ENCODE measurements at places on chromosomes 16 and 17.
A peak's percentile ranks its signal among the peaks of the same experiment; 100 is the strongest.

DNA sequence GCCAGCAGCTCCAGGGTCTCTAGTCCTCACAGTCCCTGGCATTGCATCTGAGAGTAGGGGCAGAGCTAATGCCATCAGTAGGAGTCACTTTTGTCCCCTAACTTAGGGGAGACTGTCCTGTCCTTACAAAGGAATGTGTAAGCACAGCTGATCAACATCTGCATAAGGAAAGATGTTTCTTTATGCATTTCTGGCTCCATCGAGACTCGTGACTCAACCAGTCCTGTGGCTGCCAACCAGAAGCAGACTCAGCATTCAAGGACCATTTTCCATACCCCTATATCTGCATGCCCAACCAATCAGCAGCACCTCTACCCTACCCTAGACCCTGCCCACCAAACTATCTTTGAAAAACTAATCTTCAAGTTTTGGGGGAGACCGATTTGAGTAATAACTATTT lies 8.2 kb upstream of the MPP2 start:
- no peak for DNase-seq

GRCh38 chr16:19748389-19749168 lies 30.5 kb downstream of the IQCK start:
- DNase-seq = no peak

- DNase-seq = no peak
Observed at GRCh38 chr16:84976644-84977400, 34.5 kb downstream of the ZDHHC7 start.

GRCh38 chr17:77178050-77178449 lies 37.3 kb downstream of the SEC14L1 start:
- no peak for DNase-seq

DNA sequence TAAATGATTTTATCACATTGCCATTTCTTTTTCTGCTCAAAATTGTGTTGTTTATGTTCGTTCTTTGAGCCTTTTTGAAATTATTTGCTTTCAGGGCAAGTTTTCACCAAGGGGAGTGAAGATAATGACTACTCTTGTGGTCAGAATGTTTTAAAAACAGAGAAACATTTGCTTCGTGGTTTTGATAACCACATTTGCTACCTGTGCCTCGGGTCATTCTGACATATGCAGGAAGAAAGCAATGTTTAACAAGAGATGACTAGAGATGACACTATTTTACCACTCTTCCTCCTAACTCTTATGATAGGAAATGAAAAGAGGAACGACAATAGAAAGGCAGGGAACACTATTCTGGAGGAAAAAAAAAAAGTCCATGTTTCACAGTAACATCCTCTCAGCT lies 1496.5 kb upstream of the GOT2 start:
- DNase-seq = no peak

DNA sequence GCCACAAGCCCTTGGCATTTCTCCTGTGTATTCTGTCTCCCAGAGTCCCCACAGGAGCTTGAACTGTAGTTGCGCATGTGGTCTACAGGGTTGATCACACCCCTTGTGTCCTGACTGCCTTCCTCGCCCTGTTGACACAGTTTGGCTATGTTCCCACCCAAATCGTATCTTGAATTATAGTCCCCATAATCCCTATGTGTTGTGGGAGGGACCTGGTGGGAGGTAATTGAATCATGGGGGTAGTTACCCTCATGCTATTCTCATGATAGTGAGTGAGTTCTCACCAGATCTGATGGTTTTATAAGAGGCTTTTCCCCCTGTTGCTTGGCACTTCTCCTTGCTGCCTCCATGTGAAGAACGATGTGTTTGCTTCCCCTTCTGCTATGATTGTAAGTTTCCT lies 21.2 kb downstream of the ADAD2 start:
- no peak for DNase-seq

DNA sequence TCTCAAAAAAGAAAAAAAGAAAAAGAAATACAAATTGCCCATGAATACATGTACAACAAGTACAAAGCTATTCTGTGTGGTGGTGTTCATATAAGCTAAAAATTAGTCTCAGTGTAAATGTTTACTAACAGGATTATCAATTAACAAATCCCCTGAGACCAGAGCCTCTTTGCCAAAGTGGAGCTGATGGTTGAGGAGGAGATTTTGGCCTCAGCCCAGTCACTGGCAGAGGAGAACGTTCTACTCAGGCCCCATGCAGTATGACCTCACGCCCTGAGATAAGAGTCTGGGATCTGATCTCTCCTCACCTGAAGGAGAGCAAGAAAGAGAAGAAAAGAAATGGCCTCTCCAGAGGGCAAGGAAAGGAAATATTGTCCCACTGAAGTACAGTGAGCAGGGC lies 35.5 kb upstream of the NOL11 start:
- DNase-seq = no peak

DNA sequence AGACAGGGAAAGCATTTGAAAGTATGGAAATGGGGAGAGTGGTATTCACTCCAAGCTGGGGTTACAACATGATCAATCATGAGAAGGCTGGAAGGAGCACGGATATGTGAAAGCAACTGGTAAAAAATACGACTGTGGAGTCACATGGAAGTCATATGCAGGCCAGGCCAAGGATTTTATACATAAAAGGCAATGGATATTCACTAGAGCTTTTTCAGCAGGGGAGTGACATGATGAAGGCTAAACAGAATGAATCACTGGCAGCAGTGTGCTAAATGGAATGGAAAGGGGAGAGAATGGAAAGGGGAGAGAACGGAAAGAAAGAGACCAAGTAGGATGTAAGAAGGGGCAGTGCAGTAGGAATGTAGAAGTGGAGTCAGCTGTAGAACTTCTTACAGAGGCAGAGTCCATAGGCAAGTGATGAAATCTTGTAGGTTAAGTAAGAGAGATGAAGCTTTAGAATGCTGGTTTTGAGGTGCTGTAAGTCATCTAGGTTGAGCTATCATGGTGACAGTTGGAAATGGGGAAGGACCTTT lies 13.0 kb upstream of the NETO2 start:
- no peak for DNase-seq

DNA sequence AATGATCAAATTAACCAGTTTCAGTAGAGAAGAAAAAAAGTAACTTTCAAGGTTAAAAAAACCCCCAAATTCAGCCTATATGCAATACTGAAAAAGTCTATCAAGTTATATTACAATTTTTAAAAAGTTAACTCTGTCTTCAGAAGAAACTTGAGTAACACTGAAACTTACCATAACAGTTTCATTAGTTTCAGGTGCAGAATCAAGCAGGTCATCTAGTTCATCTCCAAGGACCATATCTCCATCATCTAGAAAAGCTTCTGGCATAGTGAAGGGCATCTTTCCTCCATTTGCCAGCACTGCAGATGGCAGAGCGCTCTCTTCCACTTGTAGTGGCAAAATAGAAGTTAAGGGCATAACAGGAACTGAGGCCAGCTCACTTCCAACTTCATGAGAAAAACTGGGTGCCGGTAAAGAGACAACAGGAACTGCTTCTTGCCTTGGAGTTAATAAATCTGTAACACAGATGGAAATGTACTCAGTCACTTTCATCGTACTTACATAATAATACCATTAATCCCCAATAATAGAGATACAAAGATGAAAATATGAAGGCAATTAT lies 22.9 kb downstream of the ZC3H7A start:
- no peak for DNase-seq

DNA sequence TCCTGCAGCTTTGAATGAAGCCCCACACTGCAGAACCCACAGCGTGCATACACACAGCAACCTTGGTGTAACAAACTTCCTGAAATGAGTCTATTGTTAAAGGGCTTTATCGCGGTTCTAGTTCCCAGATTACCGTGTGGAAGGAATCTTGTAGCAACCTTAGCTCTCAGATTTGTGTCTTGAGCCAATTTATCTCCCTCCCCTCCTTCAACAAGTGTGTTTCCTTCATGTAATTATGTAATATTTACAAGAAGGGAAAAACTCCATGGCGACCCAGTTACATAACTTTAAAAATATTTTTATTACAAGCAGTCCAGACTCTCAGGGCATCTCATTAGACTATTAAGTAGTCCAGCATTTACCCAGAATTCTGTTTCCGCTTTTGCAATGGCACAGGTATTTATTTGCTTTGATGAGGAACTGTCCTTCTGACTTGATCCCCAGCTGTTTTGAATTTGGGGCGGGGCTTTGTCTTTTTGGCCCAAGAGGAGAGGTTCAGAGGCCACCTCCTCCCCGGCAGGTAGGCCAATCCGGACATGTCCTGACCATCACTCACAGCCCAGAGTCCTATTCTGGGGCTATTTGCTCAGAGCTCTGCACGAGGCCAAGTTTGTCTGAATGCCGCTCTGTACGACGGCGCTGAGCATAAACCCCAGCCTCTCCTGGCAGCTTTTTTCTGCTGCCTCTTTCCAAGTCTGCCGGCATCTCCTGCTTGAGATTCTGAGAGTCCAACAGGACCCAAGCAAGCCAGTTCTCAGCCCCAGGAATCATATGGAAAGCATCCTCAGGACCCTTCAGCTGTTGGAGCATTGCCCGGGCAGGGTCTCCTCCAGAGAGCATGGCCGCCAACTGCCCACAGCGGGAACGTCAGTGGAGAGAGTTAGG lies 35.6 kb downstream of the CLEC16A start:
- no peak for DNase-seq

DNA sequence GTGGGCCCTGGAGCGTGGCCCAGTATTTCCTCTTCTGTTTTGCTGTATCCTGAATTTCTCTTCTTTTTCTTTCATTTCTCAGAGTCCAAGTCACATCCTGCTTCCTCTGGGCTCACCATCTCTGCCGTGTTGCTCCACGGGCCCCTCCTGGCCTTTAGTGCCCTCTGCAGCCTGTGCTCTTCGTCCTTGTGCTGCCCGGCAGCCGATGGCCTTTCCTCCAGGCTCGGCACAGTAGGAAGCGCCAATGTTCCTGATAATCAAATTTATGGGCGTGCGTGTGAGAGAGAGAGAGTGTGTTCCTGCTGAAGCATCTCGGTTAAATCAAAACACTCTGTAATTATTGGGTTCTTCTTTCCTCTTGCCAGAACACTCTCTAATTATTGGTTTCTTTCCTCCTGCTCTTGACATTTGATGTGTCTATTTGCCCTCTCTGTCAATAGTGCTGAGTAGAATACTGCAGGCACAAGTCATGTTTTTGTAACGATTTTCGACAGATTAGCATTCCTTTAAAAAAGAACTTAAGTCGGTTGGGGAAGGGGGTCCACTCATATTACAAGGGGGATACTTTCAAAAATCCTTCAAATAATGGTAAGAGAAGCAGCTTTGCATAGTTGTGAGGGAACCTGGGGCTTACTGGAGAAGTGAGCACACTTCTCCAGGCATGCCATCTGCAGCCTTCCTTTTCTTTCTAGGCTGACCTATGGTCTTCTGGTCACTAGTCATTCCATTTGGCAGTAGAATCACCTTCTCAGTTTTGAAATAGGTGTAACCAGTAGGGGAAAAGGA lies 126.6 kb downstream of the RPTOR start:
- no peak for DNase-seq

GRCh38 chr16:72021043-72021442 lies 12.5 kb downstream of the DHODH start:
- no peak for DNase-seq

DNA sequence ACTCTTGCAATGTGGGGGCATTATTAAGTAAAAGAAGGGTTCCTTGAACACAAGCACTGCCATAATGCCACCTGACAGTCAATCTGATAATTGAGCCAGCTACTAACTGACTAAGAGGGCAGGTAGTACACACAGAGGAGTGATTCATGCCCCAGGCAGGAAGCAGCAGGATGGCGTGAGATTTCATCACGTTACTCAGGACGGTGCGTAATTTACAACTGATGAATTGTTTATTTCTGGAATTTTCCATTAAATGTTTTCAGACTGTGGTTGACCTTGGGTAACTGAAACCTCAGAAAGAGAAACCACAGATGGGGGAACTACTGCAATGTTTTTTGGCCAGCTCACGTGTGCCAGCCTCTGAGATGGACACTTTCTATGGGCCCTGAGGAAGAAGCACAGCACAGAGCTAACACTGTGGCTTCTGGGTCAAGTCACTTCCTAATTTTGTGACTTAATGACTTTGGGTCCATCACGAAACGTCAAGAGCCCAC lies 46.7 kb downstream of the C17orf67 start:
- peak; percentile 12 for DNase-seq

DNA sequence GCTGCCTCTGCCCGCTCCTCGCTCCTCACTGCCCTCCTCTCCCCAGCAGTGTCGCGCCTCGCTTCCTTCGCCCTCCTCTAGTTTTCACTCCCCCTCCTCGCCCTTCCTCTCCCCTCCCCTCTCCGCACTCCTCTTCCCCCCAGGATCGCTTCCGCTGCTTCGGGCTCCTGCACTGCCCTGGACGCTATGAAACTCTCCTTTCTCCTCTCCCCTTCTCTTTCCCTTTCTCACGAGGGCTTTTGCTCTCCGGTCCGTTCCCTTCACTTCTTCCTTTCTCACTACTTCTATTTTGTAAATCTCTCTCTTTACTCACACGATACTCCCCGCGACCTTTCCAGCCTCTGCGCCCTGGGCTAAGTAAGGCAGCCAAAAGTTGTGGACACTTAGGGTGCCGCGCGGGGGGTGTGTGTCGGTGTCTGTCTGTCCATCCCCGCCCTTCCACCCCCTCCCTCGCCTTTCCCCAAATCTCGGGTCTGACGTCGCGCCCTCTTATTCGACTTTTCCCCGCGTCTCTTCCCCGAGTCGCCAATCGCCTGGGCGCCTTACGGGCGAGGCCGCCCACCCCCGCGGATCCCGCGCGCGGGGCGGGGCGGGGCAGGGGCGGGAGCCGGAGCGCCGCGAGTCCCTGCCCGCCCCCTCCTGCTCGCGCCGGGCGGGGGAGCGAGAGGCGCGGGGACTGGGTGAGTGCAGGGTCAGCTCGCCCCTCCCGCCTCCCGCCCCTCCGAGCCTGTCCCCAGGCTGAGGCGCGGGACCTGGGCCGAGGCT lies at the start of gene IRX3:
Gene IRX3 (minus strand): TSS at position 422 of the 765 bp plus-strand sequence. CDS start 737 bp downstream, outside the sequence.
- DNase-seq = no peak

- no peak for DNase-seq
Observed at GRCh38 chr16:68093816-68094613, 8.8 kb downstream of the NFATC3 start.

- no peak for DNase-seq
Observed at GRCh38 chr17:7080456-7081041, 498 bp upstream of the CLEC10A start.

DNA sequence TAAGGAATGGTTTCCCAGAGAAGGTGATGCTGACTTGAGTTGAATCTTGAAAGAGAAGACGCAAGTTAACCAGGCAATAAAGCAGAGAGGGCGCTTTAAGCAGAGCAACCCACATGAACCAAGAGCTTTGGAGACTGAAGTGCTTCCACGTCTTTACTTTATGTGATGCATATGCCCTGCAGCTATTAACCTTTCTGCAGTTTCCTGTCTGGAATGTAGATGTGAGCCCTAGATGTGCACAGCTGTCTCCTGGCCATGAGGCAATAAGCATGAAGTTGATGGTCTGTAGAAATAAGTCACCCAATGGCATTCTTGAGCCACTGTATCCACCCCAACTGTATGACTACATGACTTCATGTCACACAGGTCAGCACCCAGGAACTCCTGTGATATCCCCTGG lies 5.7 kb upstream of the CHST4 start:
- no peak for DNase-seq

DNA sequence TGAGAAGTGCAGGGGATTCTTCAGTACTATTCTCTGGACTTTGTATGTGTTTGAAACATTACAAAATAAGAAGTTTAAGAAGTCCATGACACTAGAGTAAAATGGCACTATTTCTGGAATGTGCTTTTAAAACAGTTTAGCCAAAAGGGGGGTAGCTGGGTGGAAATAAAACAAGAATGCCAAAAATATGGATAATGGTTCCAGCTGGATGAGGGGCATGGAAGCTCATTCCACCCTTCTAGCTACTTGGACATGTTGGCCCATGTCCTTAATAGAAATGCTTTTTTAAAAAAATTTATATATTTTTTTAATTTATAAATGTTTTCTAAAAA lies 13.1 kb downstream of the ZC3H7A start:
- DNase-seq = no peak
